GM20000 (cell line): ENCODE measurements at places on chromosomes 1 and 21.

GRCh38 chr1:40390857-40391256 is 17.3 kb downstream of the SMAP2 start:
- no peak for DNase-seq

DNA sequence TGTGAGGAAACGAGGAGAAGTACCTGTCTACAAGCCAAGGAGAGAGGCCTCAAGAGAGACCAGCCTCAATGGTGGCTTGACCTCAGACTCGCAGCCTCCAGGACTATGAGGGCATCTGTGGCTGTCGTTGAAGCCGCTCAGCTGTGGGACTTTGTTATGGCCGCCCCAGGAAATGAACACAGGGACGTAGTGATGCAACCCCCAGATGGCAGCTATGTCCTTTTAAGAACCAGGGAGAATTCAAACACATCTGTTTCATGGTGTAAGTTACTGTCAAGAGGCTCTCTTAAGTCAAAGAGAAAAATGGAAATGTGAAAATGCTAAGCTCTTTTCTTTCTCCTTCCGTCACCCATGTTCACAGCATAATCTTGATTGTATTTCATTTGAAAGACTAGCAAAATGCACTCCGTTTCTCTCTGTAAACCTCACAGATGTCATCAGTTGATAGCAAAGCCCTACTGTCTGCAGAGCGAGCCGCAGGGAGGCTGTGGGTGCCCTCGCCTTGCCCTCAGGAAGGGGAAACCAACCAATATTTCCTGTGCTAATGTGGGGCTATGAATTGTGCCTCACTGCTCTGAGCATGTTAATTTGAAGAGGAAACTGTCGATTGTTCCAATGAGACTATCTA is 21.3 kb downstream of the UBASH3A start:
- DNase-seq: peak; percentile 32

GRCh38 chr1:172630868-172631267 is 28.0 kb upstream of the FASLG start:
- no peak for DNase-seq

GRCh38 chr1:240768979-240769378 is 157.0 kb upstream of the GREM2 start:
- DNase-seq: no peak

- DNase-seq: no peak
These were observed 52.3 kb upstream of the RAP1GAP start for GRCh38 chr1:21721295-21721985.

DNA sequence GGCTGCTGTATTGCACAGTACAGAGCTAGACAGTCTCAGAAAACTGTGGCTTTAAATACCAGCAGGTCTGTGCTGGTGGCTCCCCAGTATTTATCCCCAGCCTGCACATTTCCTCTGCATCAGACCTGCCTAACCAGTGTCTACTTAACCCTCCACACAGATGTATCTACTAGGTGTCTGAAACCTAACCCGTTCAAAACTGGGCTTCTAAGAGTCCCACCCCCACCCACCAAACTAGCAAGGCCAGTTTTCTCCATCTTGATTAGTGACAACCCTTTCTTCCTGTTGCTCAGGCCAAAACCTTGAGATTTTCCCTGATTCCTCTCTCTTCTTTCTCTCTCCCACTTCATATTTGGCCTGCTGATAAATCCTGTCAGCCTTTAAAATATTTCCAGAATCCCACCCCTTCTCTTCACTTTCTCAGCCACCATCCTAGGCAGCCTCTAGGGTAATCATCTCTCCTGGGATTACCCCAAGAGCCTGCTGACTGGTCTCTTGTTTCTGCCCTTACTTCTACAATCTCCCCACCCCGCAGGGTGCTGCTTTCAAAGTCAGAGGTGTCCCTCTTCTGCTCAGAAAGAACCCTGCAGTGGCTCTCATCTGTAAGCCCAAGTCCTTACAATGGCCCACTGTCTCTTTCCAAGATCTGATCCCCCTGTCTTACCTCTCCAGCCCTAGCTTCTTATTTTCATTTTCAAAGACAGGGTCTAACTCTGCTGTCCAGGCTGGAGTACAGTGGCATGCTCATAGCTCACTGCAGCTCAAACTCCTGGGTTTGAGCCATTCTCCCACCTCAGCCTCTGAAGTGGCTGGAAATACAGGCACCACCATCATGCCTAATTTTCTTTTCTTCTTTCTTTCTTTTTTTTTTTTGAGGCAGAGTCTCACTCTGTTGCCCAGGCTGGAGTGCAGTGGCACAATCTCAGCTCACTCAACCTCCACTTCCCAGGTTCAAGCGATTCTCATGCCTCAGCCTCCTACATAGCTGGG is 45.2 kb downstream of the H3-3A start:
- DNase-seq: peak; percentile 59

DNA sequence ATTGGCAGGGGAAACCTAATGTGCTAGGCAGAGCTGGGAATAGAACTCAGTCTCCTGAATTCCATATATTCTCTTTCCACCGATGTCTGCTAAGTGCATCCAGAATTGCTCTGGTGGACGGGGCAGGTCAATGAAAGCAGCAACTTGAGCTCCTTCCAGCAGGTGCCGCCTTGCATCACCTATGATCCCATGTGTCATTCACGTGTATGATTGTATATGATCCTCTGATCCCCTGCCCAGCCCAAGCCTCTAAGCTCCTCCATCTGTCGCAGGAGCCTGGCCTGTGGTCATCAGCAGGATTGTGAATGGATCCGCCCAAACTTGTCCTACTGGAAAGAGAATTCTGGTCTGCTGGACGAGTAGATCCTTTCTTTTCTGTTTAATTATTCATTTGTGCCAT is 13.1 kb downstream of the ACTA1 start:
- no peak for DNase-seq

DNA sequence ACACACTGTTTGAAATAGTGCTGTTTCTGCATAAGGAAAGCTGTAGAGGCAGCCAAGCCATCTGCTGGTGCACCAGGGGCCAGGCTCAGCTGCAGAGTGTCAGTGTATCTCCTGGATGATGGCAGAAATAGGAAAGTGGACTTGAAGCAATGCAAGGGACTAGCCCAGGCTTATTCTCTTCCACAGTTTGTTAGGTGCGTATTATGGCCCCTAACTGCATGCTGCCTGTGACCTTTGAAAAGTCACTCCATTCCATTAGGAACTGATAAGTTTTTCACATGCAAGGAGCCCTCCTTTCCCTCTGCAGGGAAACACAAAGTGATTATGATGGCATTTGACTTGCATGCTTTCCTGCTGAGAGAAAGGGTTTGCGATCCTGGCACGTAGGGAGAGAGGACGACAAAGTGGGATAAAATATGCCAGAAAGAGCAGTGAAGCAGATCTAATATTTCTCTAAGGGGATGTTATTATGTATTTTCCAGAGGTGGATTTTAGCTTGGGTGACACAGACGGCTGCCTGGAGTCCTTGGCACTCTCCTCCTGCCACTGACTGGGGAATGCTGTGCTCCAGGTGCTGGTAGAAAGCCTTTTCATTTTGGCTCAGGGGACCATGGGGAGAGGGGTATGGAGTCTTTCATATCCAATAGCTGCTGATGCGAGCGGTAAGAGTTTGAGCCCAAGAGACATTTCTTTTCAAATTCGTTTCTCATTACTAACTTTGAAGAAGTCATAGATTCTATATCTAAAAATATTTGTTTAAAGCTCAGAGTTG is 402.1 kb upstream of the B3GALT2 start:
- no peak for DNase-seq
